Suppressor macrophage (primary cell): ENCODE measurements at places on chromosomes 1 and 21.

GRCh38 chr1:56034847-56035481, 544.4 kb downstream of the PLPP3 start:
- DNase-seq: no peak

GRCh38 chr1:21468599-21468998, 28.7 kb downstream of the NBPF3 start:
- peak; percentile 21 for DNase-seq

- no peak for DNase-seq
Observed at GRCh38 chr1:99170516-99170915, 93.8 kb upstream of the PLPPR4 start.

GRCh38 chr1:99723251-99723650, 43.2 kb downstream of the FRRS1 start:
- no peak for DNase-seq

DNA sequence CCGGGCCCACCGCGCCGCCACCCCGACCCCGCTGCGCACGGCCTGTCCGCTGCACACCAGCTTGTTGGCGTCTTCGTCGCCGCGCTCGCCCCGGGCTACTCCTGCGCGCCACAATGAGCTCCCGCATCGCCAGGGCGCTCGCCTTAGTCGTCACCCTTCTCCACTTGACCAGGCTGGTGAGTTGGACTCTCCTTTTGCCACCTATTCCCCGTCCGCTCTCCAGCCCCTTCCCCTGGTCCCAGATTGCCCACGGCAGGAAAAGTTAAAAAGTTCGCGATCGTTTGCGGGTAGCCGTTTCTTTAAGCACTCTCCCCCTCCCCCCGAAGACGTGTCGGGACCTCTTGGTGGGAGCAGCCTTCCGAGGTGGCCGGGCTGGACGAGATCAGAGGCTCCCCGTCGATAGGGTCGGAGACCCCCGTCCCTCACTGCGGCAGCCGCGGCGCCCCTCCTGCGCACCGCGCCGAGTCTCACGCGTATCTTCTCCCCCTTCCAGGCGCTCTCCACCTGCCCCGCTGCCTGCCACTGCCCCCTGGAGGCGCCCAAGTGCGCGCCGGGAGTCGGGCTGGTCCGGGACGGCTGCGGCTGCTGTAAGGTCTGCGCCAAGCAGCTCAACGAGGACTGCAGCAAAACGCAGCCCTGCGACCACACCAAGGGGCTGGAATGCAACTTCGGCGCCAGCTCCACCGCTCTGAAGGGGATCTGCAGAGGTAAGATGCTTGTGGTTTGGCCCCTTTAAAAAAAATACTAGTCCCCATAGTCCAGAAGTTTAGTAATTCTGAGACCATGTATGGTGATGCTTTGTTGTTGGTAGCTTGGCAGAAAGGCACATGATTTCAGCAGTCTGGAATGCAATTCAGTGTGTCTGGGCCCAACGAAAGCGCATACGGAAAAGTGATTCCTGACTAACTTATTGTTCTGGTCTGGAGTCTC, 576 bp downstream of the CCN1 start:
- DNase-seq: peak; percentile 77

- no peak for DNase-seq
Observed at GRCh38 chr1:118998171-118998570, 10.0 kb upstream of the TBX15 start.

GRCh38 chr1:223180731-223181321, 37.8 kb upstream of the TLR5 start:
- peak; percentile 96 for DNase-seq

- DNase-seq: no peak
Observed at GRCh38 chr1:221392453-221392852, 349.4 kb downstream of the DUSP10 start.

GRCh38 chr1:234647245-234647644, 37.3 kb upstream of the IRF2BP2 start:
- no peak for DNase-seq

- DNase-seq: peak; percentile 22
Observed at GRCh38 chr1:151839457-151840403, at the start of gene C2CD4D. TSS of gene C2CD4D (minus strand) at chr1:151839820. CDS start at chr1:151838989, 831 bp downstream.

- no peak for DNase-seq
Observed at GRCh38 chr1:31435471-31436409, 22.7 kb downstream of the SERINC2 start.

- DNase-seq: no peak
Observed at GRCh38 chr1:228336308-228337030, 70.2 kb downstream of the TRIM11 start.

GRCh38 chr1:160257411-160258015, 4.8 kb downstream of the DCAF8 start:
- no peak for DNase-seq

GRCh38 chr1:58968360-58968952, 184.6 kb upstream of the JUN start:
- DNase-seq: no peak

DNA sequence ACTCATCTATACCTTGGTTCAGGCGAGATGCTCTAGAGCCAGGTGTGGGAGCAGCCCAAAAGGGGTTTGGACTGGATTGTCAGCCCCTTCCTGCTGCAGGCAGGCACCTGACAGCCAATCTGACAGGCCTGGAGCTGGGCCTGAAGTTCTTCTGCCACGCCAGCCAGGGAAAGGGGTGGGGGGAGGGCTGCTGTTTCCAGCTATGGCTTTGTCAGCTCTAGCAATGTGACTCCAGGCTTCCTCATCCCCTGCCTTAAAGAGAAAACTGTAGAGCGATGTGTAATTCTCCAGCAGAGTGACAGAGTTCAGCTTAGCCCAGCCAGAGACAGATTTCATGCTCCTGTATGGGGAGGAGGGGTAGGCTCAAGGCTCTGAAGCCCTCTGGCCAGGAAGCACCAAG, 30.3 kb downstream of the WNT4 start:
- no peak for DNase-seq

DNA sequence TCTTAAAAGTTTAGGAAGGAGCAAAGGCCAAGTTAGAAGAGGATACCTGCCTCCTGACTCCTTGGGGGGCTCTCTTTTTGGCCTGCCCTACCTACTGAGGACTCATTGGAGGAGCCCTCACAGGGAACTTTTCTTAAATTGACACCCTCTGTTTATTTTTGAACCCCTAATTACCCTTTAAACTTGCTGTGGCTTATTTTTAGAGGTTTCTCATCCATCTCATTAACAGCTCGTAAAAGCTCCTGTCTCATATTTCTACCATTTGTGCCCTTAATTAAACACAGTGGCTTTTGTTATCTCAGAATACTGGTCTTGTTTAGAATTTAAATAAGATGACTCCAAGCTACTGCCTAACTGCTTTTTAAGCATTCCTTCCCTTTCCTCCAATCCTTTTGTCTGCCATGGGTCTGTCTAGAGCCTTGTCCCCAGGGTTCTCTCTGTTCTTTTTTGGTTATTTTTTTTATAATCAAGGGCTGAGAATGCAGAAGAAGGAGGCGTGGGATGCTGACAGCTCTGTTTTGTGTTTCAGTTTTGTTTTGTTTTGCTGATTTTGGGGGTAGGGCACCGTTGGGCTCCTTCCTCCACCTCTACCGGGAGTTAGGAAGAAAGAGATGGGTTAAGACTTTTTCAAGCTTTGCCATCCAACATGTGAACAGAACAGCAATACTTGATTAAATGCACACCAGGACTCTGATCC, 78.0 kb downstream of the SYT6 start:
- DNase-seq: peak; percentile 38

DNA sequence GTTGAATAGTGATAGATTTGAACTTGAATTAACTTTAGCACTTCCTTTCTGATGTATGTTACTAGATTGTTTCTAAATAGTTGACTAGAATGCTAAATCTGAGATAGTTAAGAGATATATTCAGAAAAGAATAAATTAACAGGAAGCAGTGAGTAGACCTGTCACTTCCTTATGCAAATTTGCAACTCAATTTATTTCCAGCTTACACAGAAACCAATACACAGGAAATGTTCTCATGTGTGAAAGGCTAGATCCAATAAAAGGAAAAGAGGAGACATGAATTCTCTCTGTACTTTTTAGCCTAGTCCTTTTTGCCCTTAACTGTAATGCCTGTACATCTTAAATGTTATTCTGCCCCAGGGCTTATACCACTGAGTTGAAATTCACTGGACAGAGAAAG, 522.3 kb downstream of the COL11A1 start:
- DNase-seq: no peak

- DNase-seq: peak; percentile 88
Observed at GRCh38 chr1:205287767-205288559, 33.6 kb downstream of the NUAK2 start.

DNA sequence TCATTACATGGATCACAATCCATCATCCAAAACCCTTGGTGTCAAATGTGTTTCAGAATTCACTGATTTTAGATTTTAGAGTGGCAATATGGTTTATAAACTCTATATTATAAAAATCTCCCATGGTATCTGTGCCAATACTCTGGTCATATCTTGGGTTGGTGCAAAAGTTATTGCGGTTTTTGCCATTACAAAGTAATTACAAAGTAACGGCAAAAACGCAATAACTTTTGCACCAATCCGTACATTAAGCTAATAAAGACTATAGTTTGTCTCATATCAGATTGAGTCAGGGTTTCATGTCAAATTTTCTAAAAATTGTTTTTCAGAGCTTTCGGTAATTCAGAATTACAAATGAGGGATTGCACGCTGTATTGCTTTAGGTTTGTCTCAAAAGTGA, 23.4 kb upstream of the NTMT2 start:
- DNase-seq: no peak

- DNase-seq: no peak
Observed at GRCh38 chr1:206754011-206754410, 16.6 kb upstream of the IL19 start.

DNA sequence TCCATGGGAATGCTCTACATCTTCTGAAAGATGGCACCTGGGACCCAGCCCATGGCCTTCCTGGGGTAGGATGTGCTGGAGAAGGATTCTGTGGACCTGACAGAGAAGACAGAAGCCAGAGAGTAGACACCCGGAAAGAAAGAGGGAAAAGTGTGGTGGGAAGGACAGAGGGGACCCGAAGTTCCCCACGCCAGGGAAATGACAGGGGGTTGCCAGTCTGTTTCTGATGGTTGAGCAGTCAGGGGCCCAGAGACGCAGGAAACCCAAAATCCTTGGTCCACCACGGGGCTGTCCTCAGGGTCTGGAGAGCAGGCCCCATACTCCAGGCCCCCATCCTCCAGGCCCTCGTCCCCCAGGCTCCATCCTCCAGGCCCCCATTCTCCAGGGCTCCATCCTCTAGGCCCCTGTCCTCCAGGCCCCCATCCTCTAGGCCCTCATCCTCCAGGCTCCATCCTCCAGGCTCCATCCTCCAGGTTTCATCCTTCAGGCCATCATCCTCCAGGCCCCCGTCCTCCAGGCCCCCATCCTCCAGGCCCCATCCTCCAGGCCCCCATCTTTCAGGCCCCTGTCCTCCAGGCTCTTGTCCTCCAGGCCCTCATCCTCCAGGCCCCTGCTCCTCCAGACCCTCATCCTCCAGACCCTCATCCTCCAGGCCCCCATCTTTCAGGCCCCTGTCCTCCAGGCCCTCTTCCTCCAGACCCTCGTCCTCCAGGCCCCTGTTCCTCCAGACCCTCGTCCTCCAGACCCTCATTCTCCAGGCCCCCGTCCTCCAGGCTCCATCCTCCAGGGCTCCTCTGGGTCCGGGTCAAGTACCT, 1.0 kb upstream of the TFF2 start:
- DNase-seq: no peak

GRCh38 chr1:117114877-117115276, 6.7 kb downstream of the TRIM45 start:
- DNase-seq: no peak

GRCh38 chr1:33441088-33441745, 10.3 kb upstream of the PHC2 start:
- no peak for DNase-seq

- no peak for DNase-seq
Observed at GRCh38 chr1:59357645-59358320, 60.9 kb downstream of the FGGY start.
